ENCODE measurements at places on chromosomes 7 and 10.
A peak's percentile ranks its signal among the peaks of the same experiment; 100 is the strongest.

DNA sequence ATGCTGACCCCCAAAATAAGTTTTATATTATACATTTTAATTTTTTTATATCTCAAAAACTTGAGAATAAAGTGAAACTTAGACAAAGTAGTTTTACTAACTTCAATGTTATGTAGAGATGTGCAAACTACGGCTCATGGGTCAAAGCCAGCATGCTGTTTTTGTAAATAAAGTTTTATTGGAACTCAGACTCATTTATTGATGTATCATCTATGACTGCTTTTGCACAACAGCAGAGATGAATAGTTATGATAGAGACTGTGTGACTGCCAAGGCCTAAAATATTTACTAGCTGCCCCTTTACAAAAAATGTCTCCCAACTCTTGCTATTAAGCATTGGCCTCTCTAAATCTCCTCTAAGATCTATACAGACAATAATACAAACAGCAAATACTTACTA is 12.4 kb downstream of the MTPN start:
- no peaks in the 10 kb centered on the region for H3K36me3 ChIP-seq
- no peak for DNase-seq
- H3K27me3 ChIP-seq = no peaks in the 10 kb centered on the region
- H3K4me1 ChIP-seq = peaks cover 13% of the 10 kb centered on the region

GRCh38 chr10:13628661-13629060 is 41.9 kb downstream of the PRPF18 start:
- DNase-seq = no peak
- H3K27me3 ChIP-seq = no peaks in the 10 kb centered on the region
- no peak overlapping the region for H3K27ac ChIP-seq
- H3K4me3 ChIP-seq = no peak overlapping the region
- H3K4me1 ChIP-seq = peaks cover 9% of the 10 kb centered on the region
- H3K36me3 ChIP-seq = peaks cover 3% of the 10 kb centered on the region

DNA sequence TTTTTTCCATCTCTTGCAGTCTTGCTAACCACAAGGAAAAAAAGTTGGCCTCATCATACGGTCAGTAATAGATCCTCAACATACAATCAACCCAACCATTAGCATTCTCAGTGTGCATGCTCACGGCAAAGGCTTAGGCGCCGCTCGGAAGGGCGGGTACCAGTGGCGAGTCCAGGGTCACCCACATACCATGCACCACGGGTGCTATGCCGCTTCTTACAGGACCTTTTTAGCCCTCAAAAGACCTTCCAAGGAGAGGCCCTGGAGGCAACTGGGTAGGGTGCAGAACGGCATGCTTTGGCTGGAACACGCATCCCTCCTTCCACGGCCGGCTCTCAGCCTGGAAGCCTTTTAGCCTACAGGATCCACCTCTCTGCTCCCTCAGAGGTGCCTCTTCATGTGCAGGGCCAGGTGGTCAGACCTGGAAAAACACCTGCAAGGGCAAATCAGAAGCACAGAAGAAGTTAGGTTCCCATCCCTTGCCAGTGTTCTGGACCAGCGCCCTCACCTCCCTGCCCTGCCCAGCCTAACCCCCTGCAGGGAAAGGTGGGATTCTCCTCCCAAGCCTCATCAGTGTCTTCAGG is 5.8 kb downstream of the KLF6 start:
- H3K27me3 ChIP-seq = no peaks in the 10 kb centered on the region
- no peak for DNase-seq
- peak overlapping the region; percentile 83 for H3K4me3 ChIP-seq

DNA sequence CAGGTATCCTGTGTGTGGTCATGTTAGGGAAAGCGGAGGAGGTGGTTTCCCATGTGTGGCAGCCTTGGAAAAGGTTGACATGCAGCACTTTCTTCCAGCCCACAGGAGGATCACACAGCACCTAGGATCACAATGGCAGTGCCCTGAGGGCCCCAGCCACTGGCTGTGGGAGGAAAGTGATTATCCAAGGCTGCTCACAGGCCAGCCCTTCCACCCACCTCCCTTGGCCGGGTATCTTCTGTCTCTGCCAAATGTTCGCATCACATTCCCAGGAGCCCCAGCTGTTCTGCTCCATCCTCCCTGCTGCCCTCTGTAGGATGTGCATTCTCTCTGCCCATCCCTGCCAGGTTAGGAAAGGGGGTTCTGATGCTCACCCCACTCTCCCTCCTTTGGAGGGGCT is 2.5 kb upstream of the MLXIPL start:
- H3K4me3 ChIP-seq = no peak overlapping the region
- H3K27ac ChIP-seq = no peak overlapping the region
- DNase-seq = no peak
- H3K27me3 ChIP-seq = peaks cover 15% of the 10 kb centered on the region

GRCh38 chr10:62946278-62946677 is 130.1 kb upstream of the EGR2 start:
- no peaks in the 10 kb centered on the region for H3K4me1 ChIP-seq
- no peak overlapping the region for H3K27ac ChIP-seq

GRCh38 chr10:18205098-18205834 is 65.0 kb downstream of the CACNB2 start:
- H3K27me3 ChIP-seq = no peaks in the 10 kb centered on the region
- H3K4me1 ChIP-seq = no peaks in the 10 kb centered on the region
- no peak overlapping the region for H3K27ac ChIP-seq
- H3K4me3 ChIP-seq = no peak overlapping the region

- no peak for DNase-seq
- H3K4me1 ChIP-seq = no peaks in the 10 kb centered on the region
- no peaks in the 10 kb centered on the region for H3K36me3 ChIP-seq
- H3K4me3 ChIP-seq = no peak overlapping the region
Measured at GRCh38 chr7:81025360-81025759, 106.5 kb upstream of the SEMA3C start.

DNA sequence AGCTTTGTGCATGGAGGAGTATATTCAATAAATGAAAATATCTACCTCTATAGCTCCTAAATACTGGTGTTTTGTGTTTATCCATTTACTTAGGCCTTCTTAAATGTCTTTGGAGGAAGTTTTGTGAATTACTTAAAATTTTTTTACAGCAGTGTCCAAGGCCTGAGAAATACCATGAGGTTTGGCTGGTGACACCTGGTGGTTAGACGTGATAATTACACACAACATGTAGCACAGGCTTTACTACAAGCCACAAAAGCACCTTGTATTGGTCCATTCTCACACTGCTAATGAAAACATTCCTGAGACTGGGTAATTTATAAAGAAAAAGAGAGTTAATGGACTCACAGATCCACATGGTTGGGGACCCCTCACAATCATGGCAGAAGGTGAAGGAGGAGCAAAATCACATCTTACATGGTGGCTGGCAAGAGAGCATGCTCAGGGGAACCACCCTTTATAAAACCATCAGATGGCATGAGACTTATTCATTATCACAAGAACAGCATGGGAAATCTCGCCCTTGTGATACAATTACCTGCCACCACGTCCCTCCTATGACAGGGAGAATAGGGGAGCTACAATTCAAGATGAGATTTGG is 20.6 kb downstream of the HYAL4 start:
- peaks cover 11% of the 10 kb centered on the region for H3K4me1 ChIP-seq
- no peaks in the 10 kb centered on the region for H3K36me3 ChIP-seq
- no peak overlapping the region for H3K4me3 ChIP-seq
- H3K27ac ChIP-seq = no peak overlapping the region

GRCh38 chr7:142443216-142444010 is 185.6 kb upstream of the PRSS58 start:
- no peak overlapping the region for H3K27ac ChIP-seq
- H3K36me3 ChIP-seq = no peaks in the 10 kb centered on the region
- no peaks in the 10 kb centered on the region for H3K4me1 ChIP-seq
- DNase-seq = no peak

DNA sequence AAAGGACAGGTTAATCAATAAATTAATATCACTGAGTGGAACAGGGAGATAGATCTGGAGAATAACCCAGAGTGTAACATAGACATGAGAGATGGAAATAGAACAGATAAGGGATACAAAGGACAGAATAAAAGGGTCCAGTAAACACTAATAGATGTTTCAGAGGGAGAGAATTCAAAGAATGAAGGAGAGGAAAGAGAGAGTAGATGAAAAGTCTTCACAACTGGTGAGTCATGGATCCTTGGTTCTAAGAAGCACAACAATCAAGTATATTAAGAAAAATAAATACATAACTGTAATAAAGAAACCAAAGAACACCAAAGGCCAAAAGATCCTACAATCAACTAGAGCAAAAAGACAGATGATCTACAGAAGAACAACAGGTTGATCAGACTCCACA is 66.3 kb downstream of the BEND7 start:
- H3K4me1 ChIP-seq = no peaks in the 10 kb centered on the region
- no peak overlapping the region for H3K27ac ChIP-seq
- H3K4me3 ChIP-seq = no peak overlapping the region
- H3K27me3 ChIP-seq = no peaks in the 10 kb centered on the region

DNA sequence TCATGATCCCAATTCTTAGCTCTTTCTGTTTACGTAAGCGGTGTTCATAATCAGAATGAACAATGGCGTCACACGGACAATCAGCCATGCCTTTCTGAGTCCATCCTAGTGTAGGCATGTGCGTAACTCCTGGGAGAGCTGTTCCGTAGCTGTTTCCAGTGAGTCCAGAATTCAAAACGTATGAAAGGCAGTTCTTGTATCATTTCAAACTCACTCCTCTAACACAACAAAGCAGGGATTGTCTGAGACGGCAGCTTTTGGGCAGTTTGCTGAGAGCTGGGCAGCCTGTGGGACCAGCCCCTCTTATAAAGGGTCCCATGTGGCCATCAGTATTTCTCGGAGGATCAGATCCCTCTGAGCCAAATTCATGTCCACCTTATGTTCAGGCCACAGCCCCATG is 43.4 kb downstream of the PSPH start:
- no peak overlapping the region for H3K27ac ChIP-seq
- no peak overlapping the region for H3K4me3 ChIP-seq
- DNase-seq = no peak
- no peaks in the 10 kb centered on the region for H3K36me3 ChIP-seq
- H3K27me3 ChIP-seq = no peaks in the 10 kb centered on the region
- no peaks in the 10 kb centered on the region for H3K4me1 ChIP-seq

- H3K36me3 ChIP-seq = no peaks in the 10 kb centered on the region
- H3K4me3 ChIP-seq = no peak overlapping the region
- H3K27ac ChIP-seq = peak overlapping the region; percentile 24
- peaks cover 24% of the 10 kb centered on the region for H3K4me1 ChIP-seq
- no peak for DNase-seq
Measured at GRCh38 chr7:134991469-134992339, 5.4 kb downstream of the AGBL3 start.
